ENCODE measurements at places on chromosomes 12 and 14. TPM values are rescaled to one million over a fixed set of nuclear protein-coding genes. Genes with fewer than 3 reads are reported as not detected.

GRCh38 chr14:24673059-24673458 is 39.1 kb upstream of the GZMB start:
- no peak overlapping the region for H3K27ac ChIP-seq
- H3K27me3 ChIP-seq: no peaks in the 10 kb centered on the region
- H3K4me3 ChIP-seq: no peak overlapping the region
- H3K4me1 ChIP-seq: no peaks in the 10 kb centered on the region
- DNase-seq: no peak

The TMPRSS12 gene
- not detected for total RNA-seq

GRCh38 chr14:75366963-75367362 is 60.9 kb upstream of the JDP2 start:
- H3K27ac ChIP-seq: peak overlapping the region; percentile 37
- peaks cover 5% of the 10 kb centered on the region for H3K4me1 ChIP-seq
- H3K36me3 ChIP-seq: no peaks in the 10 kb centered on the region

The MANSC4 gene
- total RNA-seq: not detected

The CPNE6 gene
- not detected for total RNA-seq

DNA sequence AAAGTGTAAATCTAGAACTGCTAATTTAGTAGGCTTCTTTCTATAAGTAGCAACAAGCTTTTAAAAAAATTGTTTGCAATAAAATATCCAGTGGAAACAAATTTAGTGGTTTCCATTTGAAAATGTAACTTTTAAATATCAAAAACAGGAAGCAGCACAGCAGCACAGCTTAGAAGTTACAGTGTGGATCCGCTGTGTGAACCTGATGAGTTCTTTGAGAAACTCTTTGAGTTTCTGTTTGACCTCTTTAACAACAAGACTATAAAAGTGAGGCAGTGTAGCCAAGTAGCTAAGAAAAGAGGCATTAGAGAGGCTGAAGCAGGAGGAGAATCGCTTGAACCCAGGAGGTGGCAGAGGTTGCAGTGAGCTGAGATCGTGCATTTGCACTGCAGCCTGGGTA is 178.3 kb downstream of the NAV3 start:
- H3K36me3 ChIP-seq: peaks cover 6% of the 10 kb centered on the region
- no peaks in the 10 kb centered on the region for H3K27me3 ChIP-seq
- no peaks in the 10 kb centered on the region for H3K4me1 ChIP-seq
- DNase-seq: no peak

All from IMR-90 (cell line).